ENCODE measurements at places on chromosomes 1 and 21.

DNA sequence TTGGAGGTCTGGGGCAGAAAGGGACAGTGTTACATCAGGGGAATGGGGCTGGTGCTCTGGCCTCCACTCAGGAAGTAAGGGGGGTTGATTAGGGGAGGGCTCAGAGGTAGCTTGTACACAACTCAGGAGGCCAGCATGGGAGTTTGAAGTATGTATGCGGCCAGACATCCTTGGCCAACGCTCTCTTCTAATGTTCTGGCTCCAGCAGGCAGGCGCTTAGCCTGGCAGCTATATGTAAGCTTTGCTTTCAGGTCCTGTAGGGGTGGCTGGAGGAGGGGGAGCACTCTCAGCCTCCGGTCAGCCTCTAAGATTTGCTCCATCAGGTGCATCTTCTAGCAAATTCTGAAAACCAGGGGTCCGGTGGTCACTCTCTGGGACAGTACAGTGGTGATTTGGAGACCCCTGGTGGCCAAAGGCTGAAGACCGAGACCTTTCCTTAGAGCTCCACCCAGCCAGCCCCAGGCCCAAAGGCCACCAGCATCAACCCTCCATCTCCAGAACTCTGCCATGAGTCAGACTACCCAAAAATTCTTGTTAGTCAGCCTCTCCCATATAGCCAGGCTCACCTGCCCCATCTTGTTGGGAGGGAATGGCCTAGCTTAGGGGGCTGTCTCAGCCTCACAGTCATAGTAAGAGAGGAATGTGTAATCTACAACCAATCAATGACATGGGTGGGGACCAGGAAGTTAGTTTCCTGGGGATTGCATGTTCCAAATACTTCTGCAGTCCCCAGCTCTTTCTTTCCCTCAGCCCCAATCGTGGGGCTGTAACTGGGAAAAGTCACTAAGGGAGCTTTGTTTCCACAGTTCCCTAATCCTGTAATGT, 9.7 kb upstream of the COL8A2 start:
- DNase-seq = no peak

GRCh38 chr1:229905031-229905545, 161.9 kb upstream of the GALNT2 start:
- no peak for DNase-seq

DNA sequence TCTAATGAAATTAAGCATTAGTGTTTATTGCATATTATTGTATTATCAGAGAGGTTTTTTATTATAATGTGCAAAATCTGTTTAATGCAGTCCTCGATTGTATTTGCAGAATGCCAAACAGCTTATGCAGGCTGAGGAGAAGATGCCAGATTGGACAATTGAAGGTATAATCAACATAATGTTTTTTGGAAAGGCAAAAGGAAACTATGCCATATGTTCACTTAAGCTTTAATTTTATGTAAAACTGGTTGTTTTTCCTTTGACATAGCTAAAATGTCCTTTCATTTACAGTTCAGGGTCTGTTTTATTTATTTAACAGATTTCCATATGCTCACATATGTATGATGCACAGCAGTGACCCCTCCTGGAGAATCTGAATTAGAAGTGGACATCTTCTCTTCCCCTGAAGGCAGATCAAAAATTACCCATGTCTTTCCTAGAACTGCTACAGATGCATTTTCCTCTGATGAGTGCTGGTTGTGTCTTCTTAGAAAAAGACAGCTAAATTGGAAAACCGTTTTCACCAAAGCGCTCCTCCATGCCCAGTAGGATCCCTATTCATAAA, 143.5 kb upstream of the USH2A start:
- no peak for DNase-seq

DNA sequence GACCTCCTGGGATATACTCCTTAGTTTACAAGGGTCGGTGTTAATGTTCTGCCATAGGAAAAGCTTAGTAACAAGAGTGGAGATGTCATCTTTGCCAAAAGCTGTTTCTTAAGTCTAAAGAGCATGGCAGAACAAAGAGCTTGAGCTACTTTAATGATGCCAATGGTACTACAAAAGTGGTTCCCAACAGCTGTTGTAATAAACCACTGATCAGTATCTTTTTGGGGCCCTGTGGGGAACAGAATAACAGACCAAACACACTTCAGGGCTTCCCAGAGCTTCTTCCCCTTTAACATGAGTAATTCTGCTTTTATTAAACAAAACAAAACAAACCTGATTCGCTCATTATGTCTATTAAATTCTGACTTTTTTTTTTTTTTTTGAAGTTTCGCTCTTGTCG, 116.3 kb downstream of the NCAM2 start:
- no peak for DNase-seq

- no peak for DNase-seq
Observed at GRCh38 chr1:206946261-206946660, at the start of gene PIGR. Gene PIGR, minus strand, starts transcription at chr1:206946466. Its CDS starts 5,935 bp downstream, at chr1:206940531.

DNA sequence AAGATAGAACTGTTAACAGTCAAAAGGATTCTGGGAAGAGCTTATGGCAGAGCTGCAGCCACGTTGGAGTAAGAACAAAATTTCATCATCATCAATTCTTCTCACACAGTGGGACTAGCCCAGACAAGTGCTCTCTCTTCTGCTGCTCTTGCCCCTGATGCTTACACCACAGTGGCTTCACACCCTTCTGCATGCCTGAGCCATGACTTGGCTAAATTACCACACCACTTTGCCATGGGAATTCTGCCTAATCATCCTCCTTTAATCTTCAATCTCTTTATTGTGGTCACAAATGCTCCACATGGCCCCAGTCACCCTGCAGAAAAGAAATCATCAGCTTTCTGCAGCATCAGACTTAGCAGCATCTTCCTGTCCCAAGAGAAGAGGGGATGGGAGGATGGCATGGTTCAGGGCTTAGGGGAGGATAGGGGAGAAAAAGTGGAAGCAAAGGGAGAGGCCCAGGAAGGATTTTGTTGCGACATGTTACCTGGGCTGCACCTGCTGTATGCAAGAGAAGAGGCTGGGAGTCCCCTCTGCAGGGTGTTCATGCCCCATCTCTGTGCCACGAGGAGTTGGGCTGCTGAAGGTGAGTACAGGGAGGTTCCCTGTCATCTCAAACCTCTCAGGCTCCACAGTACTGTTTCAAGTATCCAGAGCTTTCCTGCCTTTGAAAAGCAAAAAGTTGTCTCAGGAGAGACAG, 9.0 kb upstream of the RPTN start:
- peak; percentile 89 for DNase-seq

DNA sequence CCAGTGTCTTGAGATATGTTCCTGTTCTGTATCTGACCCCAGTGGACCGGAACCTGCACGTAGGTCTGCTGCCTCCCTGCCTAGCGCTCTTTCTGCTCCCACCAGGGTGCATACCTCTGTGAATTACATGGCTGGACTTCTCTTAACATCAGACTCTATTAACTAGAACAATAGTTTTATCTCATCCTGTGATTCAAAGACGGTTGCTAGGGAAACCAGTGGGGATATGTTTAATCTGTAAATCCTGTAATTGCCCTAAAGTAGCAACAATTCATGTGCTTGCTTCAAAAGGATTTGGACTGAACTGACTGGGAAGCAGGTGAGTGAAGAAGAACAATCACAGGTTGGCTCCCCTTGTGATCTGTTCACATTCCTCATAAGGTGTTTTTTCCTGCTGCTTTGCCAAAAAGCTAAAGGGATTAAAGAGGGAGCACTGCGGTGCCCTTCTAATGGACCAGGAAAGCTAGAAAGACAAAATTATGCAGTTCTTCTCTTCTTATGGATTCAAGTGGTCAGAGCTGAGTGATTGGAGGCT, 52.7 kb upstream of the DIRAS3 start:
- DNase-seq = no peak

DNA sequence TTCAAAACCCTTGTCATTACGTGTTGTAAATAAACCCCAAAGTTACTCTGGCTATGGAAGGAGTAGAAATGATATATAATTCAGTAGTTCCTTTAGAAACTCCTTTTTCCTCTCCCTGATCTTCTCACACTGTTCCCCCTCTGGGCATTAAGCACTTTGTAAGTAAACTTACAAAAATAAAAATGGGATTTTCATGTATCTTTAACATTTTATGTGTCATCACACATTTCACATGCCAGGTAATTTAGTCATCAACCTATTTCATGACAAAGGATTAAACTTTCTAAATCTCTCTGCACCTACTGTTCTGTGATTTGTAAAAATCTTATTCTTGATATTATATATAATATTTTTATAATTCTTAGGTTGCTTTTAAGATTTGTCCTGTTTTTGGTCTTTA, 176.9 kb downstream of the NEK7 start:
- DNase-seq = no peak

DNA sequence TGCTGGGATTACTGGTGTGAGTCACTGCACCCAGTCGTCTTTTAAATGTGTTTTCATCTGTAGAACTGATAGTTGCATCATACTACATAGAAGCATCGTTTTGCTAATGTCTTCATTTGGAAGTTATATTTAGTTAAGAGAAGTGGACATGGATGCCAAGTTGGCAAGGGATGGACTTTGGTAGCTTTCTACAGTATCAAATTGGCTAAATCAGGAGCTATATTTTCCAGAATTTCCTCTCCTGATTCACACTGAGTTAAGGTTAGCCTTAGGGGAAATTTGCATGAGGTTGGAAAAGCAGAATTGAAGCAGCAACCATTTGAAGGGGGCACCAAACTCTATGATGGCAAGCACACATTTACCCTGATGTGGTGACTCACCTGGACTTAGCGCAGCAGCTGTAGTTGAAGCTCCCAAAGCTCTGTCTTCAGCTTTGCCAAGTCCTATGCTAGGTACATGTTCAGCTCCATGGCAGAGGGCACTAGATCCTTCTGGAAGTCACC, 43.9 kb downstream of the DUSP10 start:
- DNase-seq = peak; percentile 53

DNA sequence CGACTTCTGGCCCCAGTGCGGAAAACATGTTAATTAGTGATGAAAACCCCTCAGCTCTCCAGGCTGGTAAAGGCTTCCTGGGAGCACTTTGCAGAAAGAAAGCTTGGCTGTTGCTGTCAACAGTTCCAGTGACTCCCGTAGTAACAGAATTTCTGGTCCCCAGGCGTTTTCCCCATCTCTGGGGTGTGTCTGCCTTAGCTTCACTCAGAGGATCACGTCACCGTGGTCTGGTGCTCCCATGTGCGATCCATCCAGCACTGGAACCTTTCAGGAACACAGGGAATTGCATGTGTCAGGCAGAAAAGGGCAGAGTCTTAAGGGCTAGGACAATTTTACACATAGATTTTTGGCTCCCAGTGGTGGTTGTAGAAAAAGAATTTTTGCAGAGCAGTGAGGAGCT, 470.4 kb upstream of the USP24 start:
- DNase-seq = no peak

DNA sequence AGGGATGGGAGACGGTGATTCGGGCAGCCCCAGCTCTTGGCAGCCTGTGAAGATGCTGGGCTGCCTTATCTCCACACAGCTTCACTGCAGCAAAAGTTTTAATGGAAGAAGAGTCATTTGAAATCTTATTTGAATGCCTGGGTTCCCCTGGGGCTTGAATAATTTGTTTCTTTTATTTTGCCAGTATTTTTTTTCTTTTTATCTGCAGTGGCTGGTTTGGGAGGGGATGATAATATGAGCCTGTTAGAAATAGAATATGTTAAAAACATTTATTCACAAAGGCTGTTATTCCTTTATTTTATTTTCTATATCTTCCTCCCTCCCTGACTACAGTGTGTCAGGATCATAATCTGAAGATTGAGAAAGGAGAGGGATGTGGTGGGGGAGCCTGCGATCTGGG, 103.4 kb downstream of the ARHGEF10L start:
- DNase-seq = no peak

DNA sequence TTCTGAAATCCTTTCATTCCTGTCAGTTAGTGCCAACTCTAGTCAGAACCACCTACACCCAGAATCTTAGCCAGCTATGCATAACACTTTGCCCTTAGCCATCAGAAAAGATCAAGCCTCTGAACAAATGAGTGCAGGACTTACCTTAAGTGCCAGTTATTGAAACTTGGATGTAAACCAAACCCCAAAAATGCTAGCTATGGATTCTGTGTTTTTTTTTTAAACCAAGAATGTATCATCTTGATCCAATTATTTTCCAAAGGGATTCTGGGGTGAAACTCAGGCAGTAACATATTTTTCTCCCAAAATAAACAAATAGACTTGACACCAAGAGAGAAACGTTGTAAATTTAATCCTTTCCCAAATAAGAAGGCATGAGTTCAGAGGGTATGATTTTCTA, 538.6 kb upstream of the ADAMTS5 start:
- peak; percentile 77 for DNase-seq

- no peak for DNase-seq
Observed at GRCh38 chr1:41891199-41891896, 27.4 kb downstream of the HIVEP3 start.

- DNase-seq = no peak
Observed at GRCh38 chr21:44279354-44280260, 6.1 kb upstream of the AIRE start.

DNA sequence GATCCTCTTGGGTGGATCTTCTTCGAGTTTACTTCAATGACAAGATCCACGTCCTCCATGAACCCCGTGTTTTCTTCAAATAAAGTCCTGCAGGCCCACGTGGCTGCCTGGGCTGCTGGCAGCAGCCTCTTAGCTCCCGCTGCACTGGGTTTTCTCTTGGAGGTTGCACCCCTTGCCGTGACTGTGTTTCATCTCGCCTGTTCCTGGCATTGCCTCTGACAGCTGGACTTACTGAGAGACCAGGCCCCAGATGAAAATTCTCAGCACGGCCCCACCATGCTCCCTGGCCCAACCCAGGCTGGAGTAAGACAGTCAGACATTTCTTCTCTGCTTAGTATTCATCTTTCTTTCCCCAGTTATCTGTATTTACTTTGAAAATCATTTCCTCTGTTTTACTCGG, 274.8 kb upstream of the RUNX1 start:
- DNase-seq = no peak

DNA sequence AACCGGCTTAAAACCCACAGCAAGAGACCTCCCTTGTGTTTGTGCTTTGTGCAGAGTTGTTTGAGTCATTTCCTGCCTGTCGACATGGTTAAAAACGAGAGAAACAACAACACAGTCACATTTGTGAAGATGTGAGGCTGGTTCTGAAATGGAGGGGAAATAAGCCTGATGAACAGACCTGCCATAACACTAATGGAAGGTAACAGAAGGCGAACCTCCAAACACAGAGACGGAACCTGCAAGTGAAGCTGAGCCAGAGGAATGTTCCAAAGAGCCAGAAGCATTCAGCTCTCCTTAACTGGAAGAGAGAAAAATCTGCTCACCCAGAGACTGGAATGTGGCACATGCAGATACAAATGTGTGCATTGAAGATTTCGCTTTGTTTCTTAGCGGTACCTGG, 53.2 kb upstream of the RAVER2 start:
- no peak for DNase-seq

DNA sequence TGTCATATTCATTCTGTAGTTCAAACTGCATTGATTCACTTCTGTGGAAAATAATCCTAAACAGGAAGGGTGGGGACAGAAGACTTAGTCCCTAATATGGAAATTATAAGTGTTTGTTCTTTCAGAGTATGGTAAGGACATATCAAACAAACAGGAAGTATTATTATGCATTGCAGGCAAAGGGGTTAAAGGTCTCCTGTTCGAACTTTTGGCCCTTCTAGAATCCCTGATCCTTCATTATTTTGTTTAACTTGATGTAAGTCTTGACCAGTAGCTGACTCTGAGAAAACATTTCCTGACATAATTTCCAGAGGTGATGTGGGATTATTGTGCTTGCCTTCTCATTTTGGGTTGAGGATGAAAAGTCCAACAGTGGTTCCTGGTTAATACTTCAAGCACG, 215.4 kb upstream of the ADGRL2 start:
- no peak for DNase-seq
